ENCODE measurements at places on chromosomes 7 and 10.

DNA sequence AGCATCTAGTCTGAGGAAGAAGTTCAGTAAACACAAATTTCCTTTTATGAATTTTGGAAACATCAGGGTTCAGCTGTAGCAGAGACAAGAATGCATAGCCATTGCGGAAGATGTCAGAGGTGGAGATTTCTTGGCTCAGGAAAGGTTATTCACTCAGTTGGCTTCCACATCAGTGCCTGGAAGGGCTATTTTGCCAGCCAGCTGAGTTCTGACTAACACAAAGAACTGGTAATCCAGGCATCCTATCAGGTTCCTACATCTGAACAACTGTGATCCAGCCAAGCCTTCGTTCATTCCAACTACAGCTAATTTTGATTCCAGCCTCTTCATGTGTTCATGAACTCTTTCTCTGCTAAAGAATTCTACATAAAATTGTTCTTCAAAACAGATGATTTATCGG, 965.6 kb downstream of the XPNPEP1 start:
- peak; percentile 54 for DNase-seq

DNA sequence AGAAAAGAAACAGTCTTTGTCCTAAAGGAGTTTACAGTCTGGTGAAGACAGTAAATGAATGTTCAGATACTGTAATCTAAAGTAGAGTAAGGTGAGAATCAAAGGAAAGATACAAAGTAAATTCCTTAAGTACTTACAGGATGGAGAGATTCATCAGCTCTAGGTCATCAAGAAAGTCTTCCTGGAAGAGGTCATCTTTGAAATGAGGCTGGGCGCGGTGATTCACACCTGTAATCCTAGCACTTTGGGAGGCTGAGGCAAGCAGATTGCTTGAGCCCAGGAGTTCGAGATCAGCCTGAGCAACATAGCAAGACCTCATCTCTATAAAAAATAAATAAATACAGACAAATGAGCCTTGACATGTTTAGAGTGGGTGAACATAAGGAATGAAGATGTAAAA, 18.3 kb downstream of the FHIP2A start:
- no peak for DNase-seq

DNA sequence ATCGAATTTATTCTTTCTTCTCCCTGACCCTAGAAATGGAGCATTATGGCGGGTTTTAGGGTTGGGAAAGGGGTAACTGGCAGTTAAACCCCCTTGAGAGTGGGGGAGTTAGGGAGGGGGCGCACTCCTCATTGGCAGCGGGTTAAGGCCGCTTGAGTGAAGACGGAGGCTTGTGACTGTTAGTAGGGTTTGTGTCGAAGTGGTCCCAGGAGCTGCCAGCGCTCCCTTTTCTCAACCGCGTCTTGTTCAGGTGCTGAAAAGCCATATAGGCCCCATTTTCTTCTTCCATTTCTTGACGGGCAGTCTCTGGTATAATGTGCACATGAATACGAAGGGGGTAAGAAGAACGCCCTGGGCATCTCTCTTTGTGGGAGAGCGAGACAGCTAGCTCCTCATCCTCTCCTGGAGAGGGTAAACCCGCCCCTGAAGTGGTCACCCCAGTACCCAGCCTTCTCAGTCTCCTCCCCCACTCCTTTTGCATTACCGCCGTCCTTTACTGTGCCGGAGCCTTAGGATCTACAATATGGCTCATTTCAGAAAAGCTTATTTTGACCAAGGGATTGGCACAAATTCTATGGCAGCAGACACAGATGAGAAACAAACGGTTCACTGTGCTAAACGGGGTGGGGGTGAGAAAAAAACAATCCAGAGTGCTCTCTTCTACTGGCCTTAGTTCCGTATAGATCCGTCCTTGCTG, 836 bp downstream of the KMT2E start:
- peak; percentile 68 for DNase-seq

GRCh38 chr10:99513061-99513460, 19.7 kb upstream of the NKX2-3 start:
- no peak for DNase-seq

GRCh38 chr7:92722541-92722940, 113.8 kb downstream of the CDK6 start:
- DNase-seq, result no peak

DNA sequence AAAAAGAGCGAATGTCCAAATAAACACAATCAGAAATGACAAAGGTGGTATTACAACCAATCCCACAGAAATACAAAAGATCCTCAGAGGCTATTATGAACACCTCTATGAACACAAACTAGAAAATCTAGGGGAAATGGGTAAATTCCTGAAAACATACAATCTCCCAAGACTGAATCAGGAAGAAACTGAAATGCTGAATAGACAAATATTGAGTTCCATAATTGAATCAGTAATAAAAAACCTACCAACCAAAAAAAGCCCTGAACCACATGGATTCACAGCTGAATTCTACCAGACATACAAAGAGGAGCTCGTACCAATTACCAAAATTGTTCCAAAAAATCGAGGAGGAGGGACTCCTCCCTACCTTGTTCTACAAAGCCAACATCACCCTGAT, 56.1 kb upstream of the ZNF800 start:
- no peak for DNase-seq

GRCh38 chr7:159102681-159103381, 41.8 kb downstream of the VIPR2 start:
- no peak for DNase-seq

DNA sequence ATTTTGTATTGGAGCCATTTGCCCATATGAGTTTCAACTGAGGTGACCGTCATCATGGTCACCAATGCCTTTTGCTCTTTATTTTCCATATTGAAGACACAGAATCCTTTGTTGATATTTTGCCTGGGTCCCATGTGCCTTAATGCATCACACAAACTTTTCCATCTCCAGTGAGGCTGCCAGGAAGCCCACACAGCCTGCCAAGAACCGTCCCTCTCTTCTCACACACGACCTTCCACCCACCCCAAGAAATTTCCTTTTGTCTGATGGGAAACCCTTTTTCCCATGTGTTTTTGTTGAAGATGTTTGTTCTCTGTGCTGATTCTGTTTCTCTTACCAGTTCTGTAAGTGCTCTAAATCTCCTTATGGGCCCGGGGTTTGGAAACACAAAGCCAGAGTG, 168.9 kb downstream of the CSTF2T start:
- no peak for DNase-seq

GRCh38 chr10:5910323-5911100, 20.5 kb downstream of the FBH1 start:
- no peak for DNase-seq

- DNase-seq, result peak; percentile 40
Observed at GRCh38 chr7:87411186-87411585, 64.3 kb downstream of the ABCB4 start.

- DNase-seq, result peak; percentile 45
Observed at GRCh38 chr10:79431428-79431827, 14.0 kb downstream of the ZCCHC24 start.

DNA sequence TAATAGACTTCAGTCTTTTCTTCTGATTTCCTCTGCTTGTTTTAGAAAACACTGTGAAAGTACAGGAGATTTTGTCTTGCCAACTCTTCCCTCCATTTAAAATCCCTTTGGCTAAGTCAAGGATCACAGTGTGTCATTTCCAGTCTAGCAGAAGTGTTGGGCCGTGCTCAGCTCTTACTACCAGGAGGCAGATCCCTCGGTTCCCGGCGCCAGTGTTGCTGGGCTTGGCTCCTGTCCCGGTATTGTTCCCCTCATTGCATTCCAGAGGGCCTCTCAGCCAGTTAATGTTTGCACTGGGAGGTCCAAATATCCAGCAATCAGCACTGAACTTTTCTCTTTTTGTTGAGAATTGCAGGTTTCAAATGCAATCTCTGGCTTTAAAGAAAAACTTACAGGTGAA, 612.1 kb upstream of the MGMT start:
- no peak for DNase-seq

- peak; percentile 40 for DNase-seq
Observed at GRCh38 chr7:47478017-47478344, 103.9 kb downstream of the TNS3 start.

- no peak for DNase-seq
Observed at GRCh38 chr7:113804475-113805095, 114.2 kb downstream of the PPP1R3A start.

DNA sequence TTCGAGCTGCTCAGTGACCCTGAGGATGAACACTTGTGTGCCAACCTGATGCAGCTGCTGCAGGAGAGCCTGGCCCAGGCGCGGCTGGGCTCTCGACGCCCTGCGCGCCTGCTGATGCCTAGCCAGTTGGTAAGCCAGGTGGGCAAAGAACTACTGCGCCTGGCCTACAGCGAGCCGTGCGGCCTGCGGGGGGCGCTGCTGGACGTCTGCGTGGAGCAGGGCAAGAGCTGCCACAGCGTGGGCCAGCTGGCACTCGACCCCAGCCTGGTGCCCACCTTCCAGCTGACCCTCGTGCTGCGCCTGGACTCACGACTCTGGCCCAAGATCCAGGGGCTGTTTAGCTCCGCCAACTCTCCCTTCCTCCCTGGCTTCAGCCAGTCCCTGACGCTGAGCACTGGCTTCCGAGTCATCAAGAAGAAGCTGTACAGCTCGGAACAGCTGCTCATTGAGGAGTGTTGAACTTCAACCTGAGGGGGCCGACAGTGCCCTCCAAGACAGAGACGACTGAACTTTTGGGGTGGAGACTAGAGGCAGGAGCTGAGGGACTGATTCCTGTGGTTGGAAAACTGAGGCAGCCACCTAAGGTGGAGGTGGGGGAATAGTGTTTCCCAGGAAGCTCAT, 1.1 kb downstream of the DDIT4 start:
- peak; percentile 82 for DNase-seq

DNA sequence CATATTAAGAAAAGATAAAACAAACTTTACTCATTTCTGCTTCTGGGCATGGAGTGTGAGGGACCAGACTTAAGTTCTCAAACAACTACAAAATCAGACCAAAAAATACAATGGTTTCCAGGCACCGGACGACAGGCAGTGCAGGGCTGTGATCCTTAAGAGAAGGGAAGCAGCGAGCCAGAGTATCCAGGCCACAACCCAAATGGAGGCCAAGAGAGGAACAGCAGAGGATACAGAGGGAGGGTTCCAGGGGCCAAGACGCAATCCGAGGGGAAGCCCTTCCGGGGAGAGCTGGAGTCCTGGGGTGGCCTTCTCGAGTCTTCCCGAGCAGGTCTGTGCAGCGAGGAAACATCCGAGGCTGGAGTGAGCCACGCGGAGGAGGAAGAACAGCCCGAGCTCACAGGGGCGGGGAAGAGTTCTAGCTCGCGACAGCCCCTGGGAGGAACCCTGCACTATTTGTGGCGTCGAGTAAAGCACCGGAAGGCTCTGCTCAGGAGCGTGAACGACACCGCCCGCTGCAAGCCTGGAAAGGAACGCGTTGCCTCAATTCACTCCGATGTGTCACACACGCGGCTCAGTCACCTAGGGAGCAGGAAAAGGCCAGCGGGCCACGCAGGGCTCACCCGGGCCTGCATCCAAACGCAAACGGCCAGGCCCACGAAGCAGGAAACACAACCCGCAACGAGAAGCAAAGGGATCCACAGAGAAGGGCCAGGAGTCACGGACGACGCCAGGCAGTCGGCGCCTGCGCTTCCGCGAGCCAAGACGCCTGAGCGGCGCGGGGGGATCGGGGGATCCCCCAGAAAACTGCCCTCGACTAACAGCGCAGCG, 933 bp upstream of the RNF32 start:
- DNase-seq, result no peak

- no peak for DNase-seq
Observed at GRCh38 chr10:54587971-54588370, 213.1 kb downstream of the PCDH15 start.

- peak; percentile 42 for DNase-seq
Observed at GRCh38 chr7:128164061-128164954, 76.8 kb upstream of the LEP start.

GRCh38 chr10:47383261-47384147, 589 bp downstream of the ZNF488 start:
- DNase-seq, result no peak
